ENCODE measurements at places on chromosomes 3 and 15.

DNA sequence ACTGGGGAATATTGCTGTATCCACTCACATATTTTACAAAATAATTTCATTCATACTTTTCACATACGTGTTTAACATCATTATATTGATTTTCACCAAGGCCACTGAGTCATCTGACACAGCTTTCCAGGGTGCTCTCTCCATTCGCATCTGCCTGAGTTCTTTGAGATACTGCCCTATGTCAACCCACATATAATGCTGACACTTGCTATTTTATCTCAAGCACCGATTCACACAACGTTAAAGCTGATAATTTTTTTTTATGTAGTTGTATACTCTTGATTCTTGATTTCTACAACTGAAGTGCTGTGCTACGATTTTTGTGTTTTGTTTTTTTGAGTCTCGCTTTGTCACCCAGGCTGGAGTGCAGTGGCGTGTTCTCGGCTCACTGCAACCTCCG lies 249.8 kb upstream of the CDIN1 start:
- DNase-seq: no peak

DNA sequence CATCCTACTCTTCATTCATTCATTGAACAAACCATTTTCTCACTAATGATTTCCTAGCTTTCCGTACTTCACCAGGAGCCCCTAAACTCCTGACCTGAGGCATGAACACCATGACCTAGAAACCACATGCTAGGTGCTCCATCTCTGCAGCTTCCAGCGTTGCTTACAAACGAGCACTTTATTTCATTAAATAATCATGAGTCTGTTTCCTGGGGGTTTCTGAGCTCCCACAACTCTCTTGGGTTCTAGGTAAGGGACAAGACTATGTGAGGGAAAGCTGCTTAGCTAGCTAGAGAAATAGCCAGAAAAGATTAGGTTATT lies 1.3 kb downstream of the MAP2K1 start:
- DNase-seq: no peak

GRCh38 chr3:58573640-58574039 lies 3.6 kb downstream of the FAM107A start:
- DNase-seq: no peak

GRCh38 chr3:83523470-83524073 lies 1435.2 kb upstream of the CADM2 start:
- no peak for DNase-seq

DNA sequence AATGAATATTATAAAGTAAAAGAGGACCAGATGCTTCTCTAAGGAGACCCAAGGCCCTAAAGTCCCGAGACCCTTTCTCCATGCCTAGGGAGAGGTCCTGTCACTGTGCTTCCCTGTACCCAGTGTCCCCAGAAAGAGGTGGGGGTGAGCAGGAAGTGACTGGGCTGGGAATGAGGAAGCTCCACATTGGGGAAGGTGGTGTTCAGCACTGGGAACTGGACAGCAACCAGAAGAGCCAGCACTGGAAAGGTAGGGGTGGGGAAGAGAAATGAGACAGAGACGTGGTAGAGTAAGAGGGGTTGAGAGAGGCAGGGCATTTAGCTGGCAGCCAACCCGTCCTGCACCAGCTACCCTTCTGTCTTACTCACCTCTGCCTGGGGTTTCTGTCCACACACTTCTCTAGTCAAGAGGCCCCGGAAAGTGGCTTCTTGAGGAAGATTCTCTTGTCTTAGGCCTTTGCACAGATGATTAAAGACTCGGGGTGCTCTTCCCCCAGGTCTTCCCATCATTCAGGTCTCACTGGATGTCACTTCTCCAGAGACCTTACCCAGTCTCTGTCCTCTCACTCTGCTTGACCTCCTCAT lies 12.2 kb downstream of the RRP9 start:
- DNase-seq: no peak

GRCh38 chr3:186719945-186720739 lies 3.0 kb downstream of the KNG1 start:
- no peak for DNase-seq

All from stimulated activated CD8-positive, alpha-beta memory T cell treated with anti-CD3 and anti-CD28 coated beads, Interleukin-7, amount 100 ng/mL, for 48 hours (primary cell).